ENCODE measurements at places on chromosomes 1 and 21.

DNA sequence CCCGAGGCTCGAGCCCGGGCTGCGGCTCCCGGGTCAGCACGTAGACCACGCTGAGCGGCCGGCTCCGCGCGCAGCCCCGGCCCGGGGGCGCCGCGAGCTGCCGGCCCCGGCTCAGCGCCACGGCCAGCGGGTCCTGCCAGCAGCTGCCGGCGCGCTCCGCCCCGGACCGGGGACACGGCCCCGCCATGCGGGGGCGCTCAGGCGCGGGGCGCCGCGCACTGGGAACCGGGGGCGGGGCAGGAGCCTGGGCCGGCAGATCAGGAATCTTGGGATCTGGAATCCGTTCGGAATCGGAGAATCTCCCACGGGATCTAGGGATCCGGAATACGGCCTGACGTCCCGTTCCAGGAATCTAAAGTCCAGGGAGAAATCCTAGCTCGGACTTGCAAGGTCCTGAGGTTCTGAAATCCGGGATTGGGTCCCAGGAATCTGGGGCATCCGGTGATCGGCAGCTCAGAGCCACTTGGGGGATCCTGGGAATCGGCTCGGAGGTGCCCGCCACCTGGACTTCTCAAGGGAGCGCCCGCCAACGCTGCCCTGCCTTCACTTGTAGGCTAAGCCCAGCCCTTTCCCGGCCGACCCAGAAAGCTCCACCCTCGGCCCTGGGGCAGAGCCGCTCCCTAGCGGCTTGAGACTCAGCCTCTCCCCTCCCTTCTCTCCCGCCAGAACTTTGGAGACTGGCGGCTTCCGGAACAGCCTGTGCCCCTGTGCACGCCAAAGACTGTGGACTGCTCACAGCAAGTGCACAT is at the start of gene MAP3K6:
Gene MAP3K6, minus strand, starts transcription at position 551 of the 749 bp plus-strand sequence. Its CDS starts 364 bp downstream, at position 187.
- peak; percentile 60 for DNase-seq

DNA sequence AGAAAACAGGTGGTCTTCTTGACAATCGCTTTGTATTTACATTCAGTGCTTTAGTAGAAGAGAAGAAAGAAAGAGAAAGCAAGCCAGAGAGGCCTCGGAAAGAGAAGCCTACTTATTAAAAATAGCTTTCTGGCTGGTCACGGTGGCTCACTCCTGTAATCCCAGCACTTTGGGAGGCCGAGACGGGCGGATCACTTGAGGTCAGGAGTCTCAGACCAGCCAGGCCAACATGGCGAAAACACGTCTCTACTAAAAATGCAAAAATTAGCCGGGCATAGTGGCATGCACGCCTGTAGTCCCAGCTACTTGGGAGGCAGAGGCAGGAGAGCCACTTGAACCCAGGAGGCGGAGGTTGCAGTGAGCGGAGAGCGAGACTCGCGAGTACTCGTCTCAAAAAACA is 1.8 kb upstream of the SLC19A2 start:
- DNase-seq: no peak

GRCh38 chr1:78061825-78062523 is 16.2 kb downstream of the GIPC2 start:
- DNase-seq: no peak

DNA sequence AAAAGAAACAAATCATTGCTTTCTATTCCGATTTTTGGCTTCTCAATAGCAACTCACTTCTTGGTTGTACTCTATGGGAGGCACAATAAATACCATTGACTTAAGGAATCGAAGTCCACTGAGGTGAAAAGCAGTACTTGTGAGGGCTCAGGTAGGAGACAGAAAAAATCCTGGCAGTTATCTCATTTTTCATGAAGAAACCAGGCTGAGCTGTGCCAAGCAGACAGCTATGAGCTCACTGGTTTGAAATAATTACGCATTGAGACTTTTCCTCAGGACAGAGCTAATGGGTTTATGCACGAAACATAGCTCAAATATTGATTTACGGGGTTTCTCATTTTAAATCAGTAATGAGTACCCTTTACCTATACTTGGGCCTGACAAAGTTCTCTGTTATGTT is 18.5 kb downstream of the COLGALT2 start:
- no peak for DNase-seq

- DNase-seq: no peak
Observed at GRCh38 chr1:181251713-181252075, 163.2 kb downstream of the IER5 start.
